SJSA1 (cell line): ENCODE measurements at places on chromosomes 1 and 21. TPM values are rescaled to one million over a fixed set of nuclear protein-coding genes. Genes with fewer than 3 reads are reported as not detected.

GRCh38 chr1:111988377-111988742 lies 1.1 kb downstream of the KCND3 start:
- no peak for DNase-seq

GRCh38 chr1:61202854-61203598 lies 120.7 kb downstream of the NFIA start:
- no peak for DNase-seq

USP33 gene
- 55.9 and 90.3 TPM in 2 replicates for total RNA-seq

MRPS21 gene
- total RNA-seq: 45.5 and 60.0 TPM in 2 replicates

- DNase-seq: no peak
Measured at GRCh38 chr1:57494530-57495079, 70.7 kb upstream of the DAB1 start.

GRCh38 chr1:156623946-156624813 lies 5.0 kb downstream of the HAPLN2 start:
- DNase-seq: peak; percentile 70
